ENCODE measurements at places on chromosomes 12 and 14.

GRCh38 chr12:128138125-128138524 lies 128.8 kb upstream of the TMEM132C start:
- no peak for DNase-seq

DNA sequence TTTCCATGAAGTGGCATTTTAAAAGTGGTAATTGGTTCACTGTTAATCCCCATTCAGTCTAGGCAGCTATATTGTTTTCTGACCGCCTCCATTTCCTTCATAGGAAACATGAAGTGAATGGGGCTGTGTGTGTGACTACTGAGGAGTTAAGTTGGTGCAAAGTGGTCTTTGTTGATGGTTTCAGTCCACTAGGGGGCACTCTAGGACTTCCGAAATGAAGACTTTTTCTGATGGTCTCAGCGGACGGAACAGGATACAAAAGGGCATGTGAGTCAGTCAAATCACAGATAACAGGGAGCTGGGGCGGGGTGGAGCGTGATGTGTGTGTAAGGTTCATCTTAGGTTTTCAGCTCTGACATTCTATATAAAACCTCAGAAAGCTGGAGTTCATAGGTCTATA lies 240.1 kb upstream of the OR4E1 start:
- DNase-seq = peak; percentile 8

DNA sequence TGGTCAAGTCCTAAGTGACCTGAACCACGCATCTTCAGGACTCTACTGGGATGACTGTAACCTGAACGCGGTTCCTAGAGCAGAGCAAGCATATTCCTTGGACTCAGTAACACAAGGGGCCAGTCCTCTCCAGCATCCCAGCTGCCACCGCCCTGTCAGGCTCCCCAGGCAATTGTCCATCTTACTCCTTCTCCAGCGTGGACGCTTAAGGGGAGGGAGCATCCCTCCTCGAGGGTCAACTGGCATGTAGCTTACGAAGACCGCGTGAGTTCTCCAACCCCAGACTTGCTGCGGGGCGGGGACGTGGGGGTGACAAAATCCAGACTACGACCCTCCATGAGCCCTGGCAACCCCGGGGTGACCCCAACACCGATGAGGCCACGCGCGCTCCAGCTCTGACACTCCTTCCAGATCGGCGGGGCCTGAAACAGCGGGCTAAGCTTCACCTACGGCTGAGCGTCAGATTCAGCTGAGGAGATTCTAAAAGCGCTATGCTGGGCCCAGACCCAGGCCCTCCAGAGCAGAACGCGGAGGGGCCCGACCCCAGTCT lies 846 bp upstream of the MTHFD1 start:
- DNase-seq = no peak

- no peak for DNase-seq
Observed at GRCh38 chr12:16669756-16670155, 63.8 kb upstream of the LMO3 start.

DNA sequence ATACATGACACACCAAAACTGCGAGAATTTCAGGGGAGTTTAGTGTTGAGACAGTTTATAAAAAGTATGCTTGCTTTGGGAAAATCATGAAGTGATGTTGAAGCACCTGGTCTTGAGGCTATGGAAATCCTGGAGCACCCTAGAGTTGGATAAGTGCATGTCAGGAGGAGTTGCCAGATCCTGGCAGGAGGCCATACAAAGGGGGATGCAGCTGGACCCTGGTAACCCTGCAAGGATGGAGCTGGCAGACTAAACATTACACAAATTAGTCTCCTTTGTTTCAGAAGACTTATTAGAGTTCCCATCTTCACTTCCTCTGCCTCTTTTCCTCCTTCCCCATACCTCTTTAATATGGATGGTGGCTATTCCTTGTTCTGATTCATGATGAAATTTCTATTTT lies 907.0 kb downstream of the BCL11B start:
- DNase-seq = no peak

DNA sequence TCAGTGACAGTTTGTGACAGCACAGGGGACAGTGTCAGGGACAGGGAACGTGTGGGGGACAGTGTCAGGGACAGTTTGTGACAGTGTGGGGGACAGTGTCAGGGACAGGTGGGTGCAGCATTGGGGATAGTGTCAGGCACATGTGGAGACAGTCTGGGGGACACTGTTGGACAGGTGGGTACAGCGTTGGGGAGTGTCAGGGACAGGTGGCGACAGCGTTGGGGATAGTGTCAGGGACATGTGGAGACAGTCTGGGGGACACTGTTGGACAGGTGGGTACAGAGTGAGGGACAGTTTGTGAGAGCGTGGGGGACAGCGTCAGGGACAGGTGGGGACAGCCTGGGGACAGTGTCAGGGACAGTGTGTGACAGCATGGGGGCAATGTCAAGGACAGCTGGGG lies 140.0 kb downstream of the TMEM121 start:
- no peak for DNase-seq

GRCh38 chr14:104796687-104797081 lies 1.1 kb upstream of the AKT1 start:
- no peak for DNase-seq

GRCh38 chr12:562634-563033 lies 100.6 kb downstream of the NINJ2 start:
- DNase-seq = no peak

DNA sequence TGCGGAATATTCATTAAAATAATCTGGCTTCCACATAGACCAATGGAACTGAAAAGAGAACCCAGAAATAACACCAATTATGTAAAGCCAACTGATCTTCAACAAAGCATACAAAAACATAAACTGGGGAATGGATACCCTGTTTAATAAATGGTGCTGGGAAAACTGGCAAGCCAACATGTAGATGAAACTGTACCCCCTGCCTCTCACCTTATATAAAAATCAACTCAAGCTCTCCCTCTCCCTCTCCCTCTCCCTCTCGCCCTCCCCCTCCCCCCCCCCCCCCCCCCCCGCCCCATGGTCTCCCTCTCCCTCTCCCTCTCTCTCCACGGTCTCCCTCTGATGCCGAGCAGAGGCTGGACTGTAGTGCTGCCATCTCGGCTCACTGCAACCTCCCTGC lies 13.1 kb upstream of the SPTSSA start:
- no peak for DNase-seq

GRCh38 chr12:12614342-12614741 lies 2.7 kb downstream of the CREBL2 start:
- DNase-seq = no peak

DNA sequence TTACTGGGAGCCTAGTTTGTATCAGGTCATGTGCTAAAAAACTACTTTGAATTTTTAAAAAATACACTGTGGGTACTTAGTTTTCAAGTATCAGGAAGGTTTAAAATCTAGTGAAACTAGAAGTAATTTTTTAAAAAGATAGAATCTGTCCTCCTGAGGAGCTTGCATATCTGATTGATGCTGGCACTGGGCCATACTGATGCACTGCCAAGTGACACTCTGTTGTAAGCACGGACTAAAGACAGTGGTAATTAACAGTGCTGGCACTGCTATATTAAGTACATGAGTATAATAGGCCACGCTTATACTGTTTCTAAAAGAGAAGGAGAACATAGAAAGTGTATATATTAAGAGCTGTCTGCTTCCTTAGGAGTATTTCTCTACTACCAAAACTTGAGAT lies 10.0 kb upstream of the TBC1D30 start:
- no peak for DNase-seq

GRCh38 chr12:59946635-59947034 lies 350.8 kb downstream of the SLC16A7 start:
- no peak for DNase-seq

GRCh38 chr14:92348154-92348553 lies 25.2 kb downstream of the SLC24A4 start:
- no peak for DNase-seq

DNA sequence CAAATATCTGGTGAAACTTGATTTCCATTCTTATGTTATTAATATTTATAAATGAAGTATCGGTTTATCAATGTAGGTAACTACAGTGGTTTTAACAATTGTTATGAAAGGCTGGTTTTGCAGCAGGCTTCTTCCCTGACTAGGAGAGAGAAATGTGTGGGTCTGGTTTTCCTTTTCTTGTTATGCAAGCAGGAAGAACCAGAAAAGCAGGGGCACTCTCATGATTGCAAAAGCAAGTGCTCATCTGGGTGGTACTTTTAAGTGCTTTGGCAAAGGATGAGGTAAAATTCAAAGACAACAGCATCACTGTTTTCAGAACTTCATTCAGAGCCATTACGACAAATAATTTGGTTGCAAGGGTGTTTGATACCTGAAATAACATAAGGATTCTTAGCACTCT lies 105.6 kb downstream of the PTPRO start:
- DNase-seq = no peak

DNA sequence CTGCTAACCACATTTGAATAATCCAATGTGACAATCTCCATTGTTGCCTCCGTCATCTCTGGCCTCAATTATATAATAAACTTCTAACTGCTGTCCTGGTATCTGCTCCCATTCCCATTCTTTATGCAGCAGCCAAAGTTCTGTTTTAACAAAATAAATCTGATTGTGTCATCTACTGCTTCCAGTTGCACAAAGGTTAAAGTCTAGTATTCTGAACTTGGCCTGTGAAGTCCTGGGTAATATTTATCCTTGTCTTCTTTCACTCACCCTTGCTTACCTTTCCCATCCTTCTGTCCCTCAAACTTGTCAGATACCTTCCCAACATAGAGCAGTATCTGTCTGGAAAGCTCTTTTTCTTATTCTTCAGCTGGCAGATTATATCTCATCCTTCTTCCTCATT lies 19.3 kb upstream of the STRAP start:
- DNase-seq = no peak

DNA sequence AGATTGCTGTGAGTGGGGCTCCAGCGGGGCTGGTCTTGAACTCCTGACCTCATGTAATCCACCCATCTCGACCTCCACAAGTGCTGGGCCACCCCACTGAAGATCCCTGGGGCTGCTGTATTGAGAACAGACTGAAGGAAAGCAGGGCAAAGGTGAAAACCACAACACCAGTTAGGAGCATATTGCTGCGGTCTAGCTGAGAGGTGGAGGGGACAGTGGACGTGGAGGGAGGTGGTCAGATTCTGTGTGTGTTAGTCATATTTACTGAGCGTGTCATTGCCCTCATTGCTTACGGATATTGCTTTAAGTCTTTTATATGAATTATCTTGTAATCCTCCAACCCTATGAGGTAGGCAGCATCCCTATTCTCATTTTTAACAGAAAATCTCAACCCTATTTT lies 69.0 kb upstream of the OVCH1 start:
- no peak for DNase-seq

DNA sequence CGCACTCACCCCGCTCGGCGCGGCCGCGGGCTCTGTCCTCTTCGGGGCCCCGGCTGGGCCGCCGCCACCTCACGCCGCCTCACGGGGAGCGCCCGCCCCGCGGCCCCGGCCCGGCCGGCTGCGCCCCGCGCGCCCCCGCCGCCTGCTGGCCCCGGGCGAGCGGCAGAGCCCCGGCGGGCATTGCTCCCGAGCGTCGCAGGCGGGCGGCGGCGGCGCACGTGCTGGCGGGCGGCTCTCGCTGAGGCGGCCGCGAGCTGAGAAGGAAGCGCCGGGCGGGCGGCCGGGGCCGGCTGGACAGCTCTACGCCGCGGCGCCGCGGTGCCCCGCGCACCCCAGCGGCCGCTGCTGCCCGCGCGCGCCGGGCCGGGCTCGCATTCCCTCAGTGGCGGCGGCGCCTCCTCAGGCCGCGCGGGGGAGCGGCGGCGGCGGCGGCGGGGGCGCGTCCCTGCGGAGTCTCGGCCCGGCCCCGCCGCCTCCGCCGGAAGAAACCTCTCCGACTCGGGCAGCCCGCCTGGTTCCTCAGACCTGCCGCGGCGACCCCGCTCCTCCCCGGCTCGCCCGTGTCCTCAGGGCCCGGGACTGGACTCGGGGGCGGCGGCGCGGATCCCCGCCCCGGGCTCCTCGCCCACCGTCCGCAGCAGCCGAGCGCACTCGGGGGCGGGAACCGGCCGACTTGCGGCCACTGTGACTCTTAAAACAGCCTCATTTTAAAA lies at the start of gene PITPNM2:
TSS of gene PITPNM2 (minus strand) at position 347 of the 713 bp plus-strand sequence. CDS start 116,500 bp downstream, outside the sequence.
- peak; percentile 42 for DNase-seq

DNA sequence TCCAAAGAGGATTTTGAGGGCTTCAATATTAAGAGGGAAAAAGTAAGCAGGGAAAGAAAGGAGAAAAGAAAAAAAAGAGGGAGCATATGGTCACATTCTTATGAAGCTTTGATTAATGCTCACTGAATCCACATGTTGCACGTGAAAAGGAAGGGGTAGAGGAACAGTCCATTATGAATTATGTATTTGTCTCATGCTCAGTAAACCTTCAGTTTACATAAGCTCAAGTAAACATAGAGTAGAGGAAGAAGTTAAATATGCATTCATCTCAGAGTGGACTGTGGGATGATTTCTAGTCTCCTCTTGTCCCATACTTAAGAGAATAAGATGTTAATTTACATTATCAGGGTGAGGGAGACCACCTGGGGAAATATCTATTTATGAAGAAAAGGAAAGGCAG lies 334.5 kb downstream of the IPO8 start:
- no peak for DNase-seq

DNA sequence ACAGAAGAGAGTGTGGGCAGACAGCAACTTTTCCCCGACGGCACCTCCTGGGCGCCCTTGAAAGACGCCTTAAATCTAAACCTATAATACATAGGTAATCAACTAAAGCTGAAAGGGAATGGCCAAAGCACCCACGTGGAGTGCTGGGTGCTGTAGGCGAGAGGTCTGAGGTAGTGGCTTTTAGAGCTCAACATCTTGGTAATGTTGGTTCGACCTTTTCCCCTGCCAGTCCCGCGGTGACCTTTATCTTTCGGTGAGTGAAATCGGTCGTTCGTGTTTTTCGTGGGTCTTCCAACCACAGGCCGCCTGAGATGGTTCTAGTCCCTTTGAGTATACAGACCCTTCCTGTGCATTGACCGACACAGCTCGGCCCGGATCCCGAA lies 9.1 kb downstream of the OR6S1 start:
- no peak for DNase-seq

DNA sequence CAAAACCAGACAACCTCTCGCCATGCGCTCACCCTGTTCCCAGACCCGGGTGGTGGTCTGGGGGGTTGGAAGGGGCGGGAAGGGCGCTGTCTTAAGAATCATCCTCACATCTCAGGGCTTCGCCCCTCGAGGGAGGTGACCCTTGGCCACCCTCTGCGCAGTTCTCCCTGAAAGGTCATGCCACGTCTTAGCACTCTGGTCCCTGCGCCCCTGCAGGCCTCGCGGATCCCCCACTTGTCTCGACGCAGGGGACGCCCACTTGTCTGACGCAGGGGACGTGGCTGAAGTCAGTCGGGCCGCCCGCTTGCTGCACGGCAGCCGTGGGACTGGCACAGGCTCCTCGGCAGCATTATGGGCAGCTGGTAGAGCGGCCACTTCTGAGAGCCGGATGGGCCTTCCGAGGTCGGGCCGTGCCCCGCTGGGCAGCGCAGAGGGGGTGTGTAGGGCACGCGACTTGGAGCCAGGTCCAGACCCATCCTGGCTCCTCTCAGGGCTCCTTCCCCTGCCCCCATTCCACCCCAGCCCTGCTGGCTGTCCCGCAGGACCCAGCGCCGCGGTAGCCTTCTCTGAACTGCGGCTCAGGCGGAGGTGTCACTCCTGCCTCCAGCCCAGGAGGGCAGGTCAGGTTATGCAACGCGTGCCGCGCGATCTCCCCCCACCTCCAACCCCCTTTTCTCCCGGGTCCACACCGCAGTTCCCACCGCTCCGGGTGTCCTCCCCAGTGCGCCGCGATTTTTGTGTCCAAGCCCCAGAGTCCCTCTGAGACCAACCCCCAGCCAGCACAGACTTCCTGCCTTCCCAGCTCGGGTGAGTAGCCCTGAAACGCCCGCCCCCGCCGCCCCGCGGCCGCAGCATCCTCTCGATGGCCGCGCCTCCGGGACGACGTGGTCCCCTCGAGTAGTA lies 40.9 kb upstream of the CAPRIN2 start:
- peak; percentile 25 for DNase-seq

Measured in NCI-H2107 (cell line).